Fibroblast of lung (primary cell): ENCODE measurements at places on chromosomes 12 and 14. TPM values are rescaled to one million over a fixed set of nuclear protein-coding genes. Genes with fewer than 3 reads are reported as not detected.

Gene NXPH4
- total RNA-seq: 0.50 and 1.0 TPM in 2 replicates

Gene RFX4
- total RNA-seq: not detected in 2 replicates

Gene TMCC3
- total RNA-seq: 0.33 and 0.51 TPM in 2 replicates

Gene PRKD1
- total RNA-seq: 15.9 and 20.1 TPM in 2 replicates

Gene PHC1
- 15.2 and 18.7 TPM in 2 replicates for total RNA-seq
